Tibial artery (tissue), 4 donors: ENCODE measurements at places on chromosomes 2 and 18.
A peak's percentile ranks its signal among the peaks of the same experiment; 100 is the strongest.

GRCh38 chr2:180653481-180653880, 326.9 kb upstream of the UBE2E3 start:
- no peak for DNase-seq

DNA sequence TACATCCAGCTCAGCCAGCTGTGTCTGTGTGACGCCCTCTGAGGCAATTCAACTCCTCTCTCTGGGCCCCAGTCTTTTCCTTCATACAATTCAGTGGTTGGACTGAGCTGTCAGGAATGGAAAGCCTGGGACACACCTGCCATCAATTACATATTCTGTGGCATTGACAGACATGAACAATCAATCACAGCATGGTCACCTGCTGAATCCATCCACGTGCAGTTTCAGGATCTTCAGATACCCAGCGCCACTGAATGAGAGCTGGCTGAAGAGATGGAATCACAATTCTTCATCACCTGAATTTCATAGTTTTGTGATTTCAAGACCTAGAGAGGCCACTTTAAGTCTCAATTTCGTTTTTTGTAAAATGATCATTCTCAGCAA, 5.1 kb downstream of the ADRA2B start:
- DNase-seq: no peak

- DNase-seq: no peak
Measured at GRCh38 chr2:172234716-172235691, 132.3 kb upstream of the DLX2 start.

- DNase-seq: peak; percentile 69
Measured at GRCh38 chr18:45169610-45170009, 445.7 kb upstream of the SLC14A2 start.

DNA sequence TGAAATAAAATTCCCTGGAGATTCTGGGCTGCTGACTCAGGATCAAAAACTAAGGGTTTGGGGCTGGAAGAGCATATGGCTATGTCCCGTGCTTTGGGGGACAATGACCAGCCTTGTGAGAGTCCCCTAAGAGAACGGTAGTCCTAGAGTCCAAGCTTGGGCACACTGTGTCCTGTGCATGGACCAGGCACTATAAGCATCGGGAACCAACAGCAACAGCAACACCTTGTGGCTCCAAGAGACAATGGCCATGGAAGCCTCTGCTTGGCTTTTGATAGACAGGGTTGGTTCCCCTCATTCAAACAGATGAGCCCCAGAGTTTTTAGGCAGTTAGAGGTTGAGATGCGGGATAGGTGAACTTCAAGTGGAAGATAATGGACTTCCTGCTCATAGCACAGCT, 294.4 kb upstream of the CHAC2 start:
- DNase-seq: no peak

- no peak for DNase-seq
Measured at GRCh38 chr2:181372646-181373040, 84.5 kb upstream of the ITGA4 start.

GRCh38 chr2:230991598-230991997, 4.3 kb upstream of the SPATA3 start:
- DNase-seq: no peak

DNA sequence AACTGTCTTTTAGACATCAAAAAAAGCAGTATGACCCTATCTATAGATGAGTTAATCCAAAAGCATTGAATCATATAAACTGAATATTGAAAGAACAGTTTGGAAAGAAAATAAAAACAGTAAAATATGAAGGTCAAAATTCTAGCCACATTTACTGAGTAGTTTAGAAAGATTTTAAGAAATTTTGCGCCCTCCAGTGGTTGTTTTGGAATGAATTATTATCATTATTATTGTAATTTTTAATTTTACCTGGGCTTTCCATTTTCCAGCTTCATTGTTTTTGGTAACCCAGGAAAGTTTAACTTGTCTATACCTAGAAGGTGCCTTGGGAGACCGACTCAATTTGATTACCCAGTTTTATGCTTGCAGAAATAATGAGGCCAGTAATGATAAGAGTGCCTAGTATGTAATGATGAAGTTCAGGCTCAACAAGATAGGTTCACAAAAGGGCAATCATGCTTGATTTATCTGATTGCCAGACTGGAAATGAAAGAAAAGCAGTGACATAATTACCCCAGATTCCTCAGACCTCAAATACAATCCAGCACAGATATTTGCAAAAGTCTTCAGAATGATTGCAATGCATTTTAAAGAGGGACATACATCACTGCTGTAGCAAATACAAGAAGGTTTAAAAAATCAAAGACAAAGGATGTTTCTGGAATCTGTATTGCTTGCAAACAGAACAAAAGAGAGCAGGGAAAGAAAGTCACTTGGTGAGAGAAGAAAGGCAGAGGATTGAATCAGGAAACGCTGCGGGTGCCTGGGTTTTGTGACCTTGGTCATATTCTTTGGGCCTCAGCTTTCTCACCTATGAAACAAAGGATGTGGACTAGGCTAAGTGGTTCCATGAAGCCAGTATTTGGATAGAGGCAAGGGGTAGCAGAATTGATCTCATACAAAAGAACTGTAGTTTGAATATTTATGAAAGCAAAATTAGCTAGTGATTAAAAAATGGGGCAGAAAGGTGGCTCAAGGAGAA, 153.8 kb downstream of the MAP2 start:
- no peak for DNase-seq

DNA sequence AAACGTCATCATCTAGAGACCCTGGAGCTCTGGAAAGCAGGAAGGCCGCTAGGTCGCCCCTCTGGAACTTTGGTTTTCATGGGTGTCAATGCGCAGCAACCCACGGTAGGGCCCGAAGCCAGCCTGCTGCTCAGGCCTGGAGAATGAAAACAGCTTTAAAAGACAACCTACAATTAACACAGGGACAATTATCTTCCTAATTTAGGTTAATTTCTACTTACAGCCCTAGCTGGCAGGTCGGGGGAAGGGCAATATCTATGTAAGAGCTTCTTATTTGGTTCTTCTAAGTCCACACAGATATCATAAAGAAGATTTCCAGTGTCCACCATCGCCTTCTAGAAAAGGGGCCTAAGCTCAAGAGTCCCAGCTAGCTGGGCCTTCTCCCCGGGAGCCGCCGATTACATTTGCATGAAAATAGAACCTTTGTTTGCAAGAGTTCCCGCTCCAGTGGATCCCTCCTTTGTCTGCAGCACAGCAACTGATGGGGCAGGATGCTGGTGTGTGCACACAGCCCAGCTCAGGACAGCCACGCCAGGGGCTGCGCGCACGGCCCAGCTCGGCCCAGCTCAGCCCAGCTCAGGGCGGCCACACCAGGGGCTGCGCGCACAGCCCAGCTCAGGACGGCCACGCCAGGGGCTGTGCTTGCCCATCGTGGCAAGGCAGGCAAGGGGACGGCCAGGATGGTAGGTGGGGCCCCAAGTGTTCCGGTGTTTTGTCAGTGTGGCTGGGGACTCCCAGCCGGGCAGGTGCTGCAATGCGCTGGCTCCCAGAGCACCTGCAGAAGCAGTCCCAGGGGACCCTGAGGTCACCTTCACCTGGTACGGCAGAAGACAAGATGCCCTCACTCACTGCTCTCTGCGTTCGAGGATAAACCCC, 109.1 kb downstream of the HDAC4 start:
- peak; percentile 18 for DNase-seq

- peak; percentile 41 for DNase-seq
Measured at GRCh38 chr18:79944746-79945117, 6.7 kb downstream of the SLC66A2 start.

DNA sequence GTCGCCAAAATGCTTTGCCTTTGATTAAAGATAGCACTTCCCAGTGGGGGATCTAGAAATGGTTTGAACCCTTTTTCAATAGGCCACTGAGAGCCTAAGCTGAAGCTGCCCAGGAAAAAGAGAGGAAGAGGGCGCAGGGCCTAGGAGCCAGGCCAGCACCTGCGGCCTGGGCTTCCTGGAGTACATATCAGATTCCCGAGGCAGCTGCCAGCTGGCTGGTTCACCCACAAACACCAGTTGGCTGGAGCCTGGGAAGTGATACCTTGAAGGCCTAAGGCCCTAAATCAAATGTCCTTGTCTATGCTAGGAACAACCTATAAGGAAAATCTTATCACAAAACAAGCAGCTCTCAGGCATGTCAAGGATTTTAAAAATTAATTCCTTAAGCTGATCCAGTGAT, 37.1 kb downstream of the ANKRD44 start:
- DNase-seq: no peak

- DNase-seq: no peak
Measured at GRCh38 chr2:12606472-12607000, 110.2 kb upstream of the TRIB2 start.

DNA sequence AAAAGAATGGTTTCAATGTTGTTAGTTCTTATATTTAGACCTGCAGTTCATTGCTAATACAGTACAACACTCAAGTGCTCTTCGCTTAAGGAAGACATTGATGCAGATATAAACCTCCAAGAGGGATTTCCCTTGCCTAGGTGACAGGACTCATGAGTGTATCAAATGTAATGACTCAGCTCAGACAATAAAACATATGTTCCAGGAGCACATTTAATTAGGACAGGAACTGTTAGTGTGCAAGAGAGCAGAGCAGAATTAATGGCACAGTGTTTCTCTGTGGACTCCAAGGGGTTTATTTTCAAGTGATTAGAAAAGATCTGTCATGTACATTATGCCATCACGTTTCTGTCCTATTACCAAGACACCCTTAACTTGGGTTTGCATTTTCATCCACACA, 375.0 kb downstream of the LRRTM4 start:
- DNase-seq: no peak

- no peak for DNase-seq
Measured at GRCh38 chr18:39494211-39494896, 1928.8 kb upstream of the CELF4 start.

DNA sequence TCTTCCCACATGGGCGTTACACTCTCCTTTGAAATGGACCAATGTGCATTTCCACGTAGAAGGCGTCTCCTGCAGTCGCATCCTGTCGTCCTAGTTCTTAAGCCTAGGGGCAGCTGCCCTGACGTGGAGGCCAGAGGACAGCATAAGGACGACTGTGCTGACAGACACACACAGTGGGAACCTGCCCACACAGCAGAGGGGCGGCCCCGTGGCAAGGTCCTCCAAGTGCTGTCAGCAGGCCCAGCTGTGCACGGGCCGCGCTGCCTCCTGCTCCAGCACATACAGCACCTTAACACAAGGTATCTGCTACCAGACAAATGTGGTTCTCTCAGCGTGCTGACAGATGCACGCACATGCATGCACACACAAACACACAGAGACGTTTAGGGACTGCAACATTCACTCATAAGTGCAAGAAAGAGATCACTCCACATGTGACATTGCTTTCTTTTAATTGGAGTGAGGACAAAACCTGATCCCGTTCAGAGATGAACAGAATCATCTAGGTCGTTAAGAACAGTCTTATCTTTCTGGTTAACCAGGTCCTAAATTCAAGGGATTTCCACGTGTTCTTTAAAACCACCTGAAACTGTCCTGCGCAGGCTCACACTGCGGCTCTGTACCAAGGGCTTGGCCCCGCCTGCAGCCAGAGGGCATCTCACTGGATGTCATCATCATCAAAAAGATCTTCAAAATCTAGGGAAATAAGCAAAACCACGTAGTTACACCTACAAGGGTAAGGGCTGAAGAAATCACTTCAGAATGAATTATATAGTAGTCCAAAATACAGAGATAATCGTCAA, 5.5 kb downstream of the COPS9 start:
- DNase-seq: peak; percentile 34

DNA sequence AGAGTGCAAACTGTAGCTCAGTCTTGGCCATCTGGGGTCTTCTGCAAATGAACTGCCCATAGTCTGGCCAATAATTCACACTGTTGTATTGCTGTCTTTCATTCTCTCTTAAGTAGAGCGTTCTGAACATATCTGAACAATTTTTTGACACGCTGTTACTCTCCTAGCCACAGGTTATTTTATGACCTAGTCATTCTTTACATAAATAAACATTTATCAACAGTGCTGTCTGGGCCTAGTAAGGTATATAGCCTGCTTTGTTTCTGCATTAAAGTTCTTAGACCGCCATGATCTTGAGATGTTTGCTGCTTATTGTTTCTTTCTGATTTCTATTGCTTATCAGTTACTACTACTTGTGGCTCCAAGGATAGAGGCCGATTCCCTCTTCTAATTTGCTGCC, 226.4 kb downstream of the NEDD4L start:
- no peak for DNase-seq

DNA sequence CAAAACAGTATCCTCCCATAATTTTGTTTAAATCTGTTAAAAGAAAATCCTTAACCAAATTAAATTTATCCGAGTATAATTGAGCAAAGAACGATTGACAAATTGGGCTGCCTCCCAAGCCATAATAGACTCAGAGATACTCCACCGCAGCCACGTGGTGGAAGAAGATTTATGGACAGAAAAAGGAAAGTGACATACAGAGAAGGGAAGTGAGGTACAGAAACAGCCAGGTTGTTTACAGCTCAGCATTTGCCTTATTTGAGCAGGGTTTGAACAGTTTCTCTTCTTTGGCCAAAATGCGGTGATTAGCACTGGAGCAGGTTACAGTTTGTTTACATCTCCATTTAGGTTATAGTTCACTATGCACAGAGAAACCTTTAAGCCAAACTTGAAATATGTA, 60.8 kb downstream of the KYNU start:
- no peak for DNase-seq

DNA sequence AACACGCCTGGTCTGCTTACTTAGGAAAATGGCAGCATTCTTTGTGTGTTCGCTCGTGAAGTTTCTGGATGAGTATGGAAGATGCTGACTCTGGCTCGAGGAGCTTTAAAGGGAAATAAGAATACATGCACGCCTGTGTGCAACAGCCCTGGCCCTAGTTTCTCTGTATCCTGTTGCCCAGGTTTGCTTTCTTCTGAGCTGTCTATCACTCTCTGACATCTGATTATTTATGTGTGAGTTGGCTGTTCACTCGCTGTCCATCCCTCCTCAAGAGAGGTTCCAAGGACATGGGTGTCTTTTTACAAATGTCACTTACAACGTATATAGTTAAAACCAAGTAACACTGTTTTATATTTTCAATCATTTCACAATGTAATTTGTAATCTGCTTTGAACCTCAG, 16.0 kb downstream of the SLC9A2 start:
- DNase-seq: no peak

- no peak for DNase-seq
Measured at GRCh38 chr2:23430263-23430662, 45.3 kb downstream of the KLHL29 start.

DNA sequence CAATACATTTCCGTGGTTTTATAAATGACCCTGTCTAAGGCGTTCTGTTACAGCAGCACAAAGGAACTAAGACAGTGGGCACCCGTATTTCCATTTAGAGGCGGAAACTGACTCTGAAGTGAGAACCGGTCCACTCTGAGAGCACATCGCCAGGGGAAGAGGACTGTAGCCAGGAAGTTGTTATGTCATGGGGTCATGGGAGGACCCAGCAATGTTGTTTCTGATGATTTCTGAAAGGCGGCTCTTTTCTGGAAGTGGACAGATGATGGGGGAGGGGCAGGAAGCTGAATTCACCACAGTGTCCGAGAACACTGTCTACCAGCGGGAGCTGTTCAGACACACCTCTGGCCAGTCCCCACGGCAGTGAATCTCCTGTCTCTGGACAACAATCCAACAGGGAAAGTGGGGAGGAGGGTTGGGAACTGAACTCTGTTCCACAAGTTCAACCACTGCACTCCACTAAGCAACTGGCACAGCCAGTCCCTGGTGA, 2.1 kb upstream of the LRRFIP1 start:
- no peak for DNase-seq
